Central memory CD4-positive, alpha-beta T cell (primary cell): ENCODE measurements at places on chromosomes 2 and 18.

DNA sequence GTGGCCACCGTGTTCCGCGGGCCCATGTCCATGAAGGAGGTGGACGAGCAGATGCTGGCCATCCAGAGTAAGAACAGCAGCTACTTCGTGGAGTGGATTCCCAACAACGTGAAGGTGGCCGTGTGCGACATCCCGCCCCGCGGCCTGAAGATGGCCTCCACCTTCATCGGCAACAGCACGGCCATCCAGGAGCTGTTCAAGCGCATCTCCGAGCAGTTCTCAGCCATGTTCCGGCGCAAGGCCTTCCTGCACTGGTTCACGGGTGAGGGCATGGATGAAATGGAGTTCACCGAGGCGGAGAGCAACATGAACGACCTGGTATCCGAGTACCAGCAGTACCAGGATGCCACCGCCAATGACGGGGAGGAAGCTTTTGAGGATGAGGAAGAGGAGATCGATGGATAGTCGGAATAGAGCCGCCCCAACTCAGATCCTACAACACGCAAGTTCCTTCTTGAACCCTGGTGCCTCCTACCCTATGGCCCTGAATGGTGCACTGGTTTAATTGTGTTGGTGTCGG is 17.7 kb downstream of the TUBB6 start:
- no peak for DNase-seq

DNA sequence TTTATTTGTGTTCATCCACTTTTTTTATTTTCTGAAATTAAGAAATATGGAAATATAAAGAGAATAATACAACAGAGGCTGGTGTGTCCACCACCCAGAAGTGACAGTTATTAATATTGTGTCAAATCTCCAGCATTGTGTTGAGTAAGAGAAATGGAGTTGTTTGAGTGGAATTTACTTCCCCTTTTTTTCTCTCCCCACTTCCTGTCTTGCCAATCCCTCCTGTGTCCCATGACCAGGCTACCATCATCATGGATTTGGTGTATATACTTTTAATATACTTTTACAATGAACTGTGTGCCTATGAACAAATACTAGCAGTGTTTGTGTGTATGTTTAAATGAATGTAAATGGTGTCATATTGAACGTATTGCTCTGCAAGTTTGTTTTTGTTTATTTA is 276.9 kb upstream of the SKOR2 start:
- DNase-seq, result no peak

DNA sequence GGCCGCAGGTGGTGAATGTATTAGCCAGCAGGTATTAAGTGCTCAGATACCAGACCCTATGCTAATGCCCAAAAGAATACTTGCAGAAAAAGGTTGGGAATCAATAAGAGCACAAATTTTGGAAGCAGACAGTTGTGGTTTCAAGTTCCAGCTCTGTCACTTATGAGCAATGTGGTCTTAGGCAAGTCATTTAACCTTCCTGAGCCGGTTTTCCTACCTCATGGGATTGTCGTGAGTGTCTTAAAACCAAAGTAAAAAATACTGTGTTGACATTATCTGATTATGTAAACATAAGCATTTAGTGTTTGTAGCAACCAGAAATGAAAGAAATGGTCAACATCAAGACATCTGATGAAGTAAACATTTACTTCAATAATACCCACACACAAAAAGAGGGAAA is 93.0 kb upstream of the CHST9 start:
- no peak for DNase-seq

GRCh38 chr18:54388203-54389142 is 30.8 kb downstream of the C18orf54 start:
- no peak for DNase-seq

GRCh38 chr2:175461839-175462238 is 280.3 kb upstream of the ATP5MC3 start:
- DNase-seq, result no peak

DNA sequence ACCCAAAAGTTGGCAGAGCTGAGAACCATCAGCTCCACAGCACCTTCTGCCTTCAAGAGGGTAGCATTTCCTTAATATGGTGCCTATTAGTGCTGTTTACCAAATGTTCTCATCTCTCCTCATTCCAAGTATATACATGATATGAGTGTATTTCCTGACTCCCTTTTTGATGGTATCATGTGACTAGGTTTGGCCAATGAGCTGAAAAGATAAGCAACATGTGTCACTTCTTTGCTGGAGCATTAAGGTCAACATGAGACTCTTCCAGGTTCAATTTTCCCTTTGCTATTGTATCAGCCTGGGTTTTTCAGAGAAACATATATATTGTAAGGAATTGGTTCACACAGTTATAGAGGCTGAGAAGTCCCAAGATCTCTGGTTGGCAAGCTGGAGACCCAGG is 310.9 kb downstream of the HRH4 start:
- DNase-seq, result no peak

- no peak for DNase-seq
Measured at GRCh38 chr2:34806891-34807290, 1207.8 kb upstream of the FAM98A start.

DNA sequence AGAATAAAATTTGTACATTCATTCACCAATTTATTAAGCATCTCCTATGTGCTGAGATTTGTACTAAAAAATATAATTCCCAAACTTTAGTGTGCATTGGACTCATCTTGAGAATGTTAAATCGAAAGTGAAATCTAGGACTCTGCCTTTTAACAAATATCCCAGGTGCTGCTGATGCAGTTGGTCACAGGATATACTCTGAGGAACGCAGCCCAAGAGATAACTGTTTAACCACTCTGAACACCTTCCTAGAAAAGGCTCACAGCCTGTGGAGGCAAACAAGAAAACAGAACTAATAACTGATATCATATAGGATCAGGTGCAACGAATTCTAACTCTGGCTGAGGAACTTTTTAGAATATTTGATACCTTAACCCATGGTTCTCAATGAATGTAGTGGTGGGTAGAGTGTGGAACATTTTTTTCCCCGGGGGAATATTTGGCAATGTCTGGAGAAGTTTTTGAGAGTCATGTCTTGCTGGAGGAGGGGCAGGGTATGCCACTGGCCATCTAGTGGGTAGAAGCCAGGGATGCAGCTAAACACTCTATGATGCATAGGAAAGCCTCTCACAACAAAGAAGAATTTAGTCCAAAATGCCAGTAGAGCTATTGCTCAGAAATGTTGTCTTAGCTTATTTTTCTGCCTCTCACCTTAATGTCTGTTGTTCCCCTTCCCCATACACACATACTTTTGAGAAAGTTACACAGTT is 96.5 kb downstream of the EHBP1 start:
- no peak for DNase-seq

DNA sequence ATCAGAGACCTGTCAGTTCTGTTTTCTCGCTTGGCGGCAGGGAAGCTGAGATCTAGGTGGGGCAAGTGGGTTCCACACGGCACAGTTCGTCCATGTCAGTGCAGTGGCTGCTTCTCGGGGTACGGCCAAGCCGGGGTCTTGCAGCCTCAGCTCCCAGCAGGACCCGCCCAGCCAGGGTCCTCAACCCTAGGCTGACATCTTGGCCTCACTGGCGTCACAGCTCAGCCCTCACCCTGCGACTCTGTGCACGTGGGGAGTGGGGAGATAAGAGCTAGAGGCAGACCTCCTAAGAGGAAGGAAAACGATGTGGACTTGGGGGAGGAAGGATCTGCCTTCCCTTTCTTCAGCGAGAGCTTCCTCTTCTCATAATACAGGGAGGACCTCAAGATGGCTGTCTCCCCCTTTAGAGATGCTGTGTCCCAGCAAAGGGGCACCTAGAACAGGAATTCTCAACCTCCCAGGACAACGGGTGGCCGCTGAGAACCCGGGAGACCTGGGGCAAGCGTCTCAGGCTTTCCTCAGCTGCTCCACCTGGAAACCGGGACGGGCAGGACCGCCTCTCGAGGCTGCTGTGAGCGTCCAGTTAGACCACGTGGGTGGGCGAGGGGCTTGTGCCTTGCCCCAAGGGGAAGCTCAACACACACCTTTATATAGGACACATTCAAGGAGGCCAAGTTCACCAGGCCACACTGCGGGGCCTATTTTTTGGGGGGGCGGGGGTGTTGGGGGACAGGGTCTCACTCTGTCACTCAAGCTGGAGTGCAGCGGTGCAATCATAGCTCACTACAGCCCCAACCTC is 23.5 kb upstream of the KLF11 start:
- no peak for DNase-seq

- DNase-seq, result no peak
Measured at GRCh38 chr2:201779901-201780673, 646 bp downstream of the ALS2 start.

DNA sequence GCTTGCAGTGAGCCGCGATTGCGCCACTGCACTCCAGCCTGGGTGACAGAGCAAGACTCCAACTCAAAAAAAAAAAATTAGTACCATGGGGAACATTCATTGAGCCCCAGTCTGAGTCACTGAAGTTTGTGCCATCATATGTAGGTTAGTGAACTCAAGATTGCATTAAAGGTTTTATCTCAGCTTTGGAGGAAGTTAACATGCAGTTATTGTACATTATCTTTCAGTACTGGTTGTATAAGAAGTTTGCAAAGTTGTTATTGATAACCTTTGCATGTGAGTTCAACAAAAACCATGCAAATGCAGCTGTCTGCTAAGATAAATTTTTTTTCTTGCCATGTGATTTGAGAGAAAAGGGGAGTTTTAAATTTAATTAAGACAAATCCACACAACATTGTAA is 95.7 kb downstream of the MEIS1 start:
- no peak for DNase-seq

DNA sequence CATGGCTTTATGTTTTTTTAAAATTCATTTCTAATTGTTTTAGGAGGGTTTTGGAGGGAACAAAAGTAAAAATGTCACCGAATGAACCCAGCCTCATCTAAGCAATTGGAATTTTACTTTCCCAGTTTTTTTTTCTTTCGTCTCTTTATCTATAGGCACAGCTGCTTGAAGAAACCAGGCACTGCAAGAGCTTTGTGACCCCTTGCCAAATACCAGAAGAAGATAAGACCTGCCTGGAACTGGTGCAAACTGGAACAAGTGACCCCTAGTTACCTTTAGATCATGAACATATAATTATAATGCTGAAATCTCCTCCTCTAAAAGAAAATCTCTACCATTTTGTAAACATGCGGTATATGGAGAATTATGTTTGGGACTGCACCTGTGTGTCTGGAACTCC is 100.9 kb downstream of the TSN start:
- no peak for DNase-seq

DNA sequence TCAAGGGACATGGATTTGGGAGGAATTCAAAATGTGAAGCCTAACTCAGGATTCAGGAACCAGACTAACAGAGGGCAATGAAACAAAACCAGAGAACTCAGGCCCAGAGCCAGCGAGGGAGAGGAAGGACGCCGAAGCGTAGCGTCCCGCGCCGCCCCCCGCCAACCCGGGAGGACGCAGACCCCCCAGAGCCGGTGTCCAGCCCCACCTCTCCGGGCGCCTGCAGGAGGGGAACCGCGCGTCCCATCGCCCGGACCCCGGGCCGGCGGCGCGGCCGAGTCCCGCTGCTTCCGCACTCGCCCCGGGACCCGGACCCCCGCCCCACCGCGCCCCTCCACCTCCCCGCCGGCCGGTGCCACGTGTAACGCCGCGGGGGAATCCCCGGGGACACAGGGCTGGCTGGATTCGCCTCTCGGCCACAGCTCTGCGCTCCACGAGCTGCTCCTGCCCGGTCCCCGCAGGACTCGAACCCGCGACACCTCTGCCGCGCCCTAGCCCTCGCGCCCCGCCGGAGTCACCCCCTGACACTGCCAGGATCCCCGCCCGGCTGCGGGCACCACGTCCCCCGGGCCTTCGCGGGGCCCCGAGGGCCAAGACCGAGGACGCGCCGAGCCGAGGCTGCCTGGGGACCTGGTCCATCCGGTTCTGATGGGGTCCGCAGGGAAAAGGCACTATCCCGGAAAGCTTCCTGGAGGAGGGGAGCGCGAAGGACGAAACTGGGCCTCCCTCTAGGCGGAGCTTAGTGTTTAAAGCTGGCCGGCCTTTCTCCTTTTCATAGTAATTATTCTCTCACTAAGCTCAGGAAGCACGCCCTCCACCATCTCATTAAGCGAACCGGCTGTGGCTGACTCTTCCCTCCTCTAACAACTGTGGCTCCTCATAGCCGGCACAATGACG is 40.4 kb upstream of the FAM124B start:
- no peak for DNase-seq

- DNase-seq, result no peak
Measured at GRCh38 chr2:120465989-120466703, 120.2 kb downstream of the INHBB start.

DNA sequence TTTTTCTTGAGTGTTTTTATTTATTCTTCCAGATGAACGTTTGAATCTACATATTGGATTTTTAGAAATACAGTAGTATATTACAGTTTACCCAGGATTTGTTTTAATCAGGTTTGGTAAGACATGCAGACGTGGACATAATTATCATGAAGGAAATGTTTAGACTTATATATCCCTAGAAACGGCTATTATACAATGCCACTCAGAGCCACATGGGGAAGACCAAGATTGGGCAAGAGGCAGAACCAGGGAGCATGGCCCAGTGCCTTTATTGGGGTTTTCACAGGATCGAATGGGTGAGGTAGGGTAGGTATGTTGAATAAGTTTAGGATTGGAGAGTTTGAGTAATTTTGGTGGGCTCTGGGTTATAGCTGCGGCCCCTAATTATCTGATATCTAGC is 212.2 kb downstream of the CAMKMT start:
- DNase-seq, result no peak

GRCh38 chr2:231241755-231242507 is 43.5 kb downstream of the ARMC9 start:
- DNase-seq, result no peak

- no peak for DNase-seq
Measured at GRCh38 chr2:32977228-32977758, 30.5 kb downstream of the LTBP1 start.

DNA sequence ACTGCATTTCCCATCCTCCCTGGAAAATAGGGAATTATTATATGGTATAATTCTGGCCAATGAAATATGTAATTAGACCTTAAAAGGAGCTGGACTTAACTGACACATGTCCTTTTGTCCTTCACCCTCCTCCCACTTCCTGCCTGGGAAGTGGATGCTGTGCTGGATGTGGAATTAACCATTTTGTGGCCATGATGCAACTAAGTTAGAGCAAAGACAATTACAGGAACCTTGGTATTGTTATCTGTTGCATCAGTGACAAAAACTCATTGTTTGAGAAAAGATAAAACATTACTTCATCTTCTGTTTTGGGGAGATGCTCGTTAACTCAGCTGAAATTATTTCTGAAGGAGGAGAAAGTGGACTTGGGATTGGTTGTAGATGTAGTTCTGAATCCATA is 227.7 kb upstream of the BOD1L2 start:
- DNase-seq, result no peak

- DNase-seq, result no peak
Measured at GRCh38 chr2:66701656-66702055, 266.7 kb downstream of the MEIS1 start.

DNA sequence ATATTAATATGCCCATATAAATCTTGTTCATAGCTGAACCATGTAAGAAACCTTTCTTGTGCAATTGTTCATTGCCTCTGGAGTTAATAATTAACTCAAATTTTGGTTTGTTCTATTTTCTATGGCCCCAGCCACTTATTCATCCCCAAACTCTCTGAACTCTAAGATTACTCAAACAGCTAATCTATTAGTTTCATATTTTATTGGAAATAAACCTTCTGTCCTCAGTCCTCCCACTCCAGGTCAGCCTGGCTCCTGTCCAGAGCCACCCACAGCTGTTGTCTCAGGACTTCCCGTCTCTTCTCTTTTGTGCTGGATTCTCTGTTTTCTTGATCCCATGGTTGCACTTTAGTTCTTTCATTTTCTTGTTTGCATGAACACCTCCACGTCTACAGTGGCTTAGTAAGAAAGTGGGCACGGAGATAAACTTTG is 4.4 kb upstream of the RNF103 start:
- no peak for DNase-seq
